ENCODE measurements at places on chromosomes 2 and 18.

DNA sequence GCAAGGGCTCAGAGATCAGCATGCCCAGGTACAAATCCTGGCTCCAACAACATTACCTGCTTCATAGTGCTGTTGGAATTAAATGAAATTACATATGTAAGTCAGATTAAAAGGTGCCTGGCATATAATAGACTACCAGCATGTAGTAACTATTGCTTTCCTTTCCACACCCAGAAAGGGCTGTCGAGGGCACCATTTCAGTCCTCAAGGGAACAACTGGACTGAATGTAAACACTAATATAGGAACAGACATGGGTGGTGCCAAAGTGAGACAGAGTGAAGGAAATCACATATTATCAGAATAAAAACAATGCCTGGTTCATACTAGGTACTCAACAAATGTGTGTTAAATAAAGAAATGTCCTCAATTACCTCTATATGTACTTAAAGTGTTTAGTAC is 43.3 kb downstream of the FAP start:
- no peak for DNase-seq

DNA sequence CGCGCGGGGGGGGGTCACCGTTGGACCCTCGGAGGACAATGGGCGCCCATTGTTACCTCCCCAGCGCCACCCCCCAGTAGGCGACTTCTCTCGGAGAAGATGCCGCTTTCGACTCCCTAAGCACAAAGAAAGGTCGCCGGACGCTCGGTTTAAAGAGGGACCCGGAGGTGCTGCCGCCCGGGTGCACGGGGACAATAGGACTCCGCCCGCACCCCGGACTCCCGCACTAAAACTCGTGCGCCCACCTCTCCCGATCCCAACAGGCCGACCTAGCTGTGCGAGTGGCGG is 318 bp upstream of the CDC42EP3 start:
- DNase-seq = no peak

DNA sequence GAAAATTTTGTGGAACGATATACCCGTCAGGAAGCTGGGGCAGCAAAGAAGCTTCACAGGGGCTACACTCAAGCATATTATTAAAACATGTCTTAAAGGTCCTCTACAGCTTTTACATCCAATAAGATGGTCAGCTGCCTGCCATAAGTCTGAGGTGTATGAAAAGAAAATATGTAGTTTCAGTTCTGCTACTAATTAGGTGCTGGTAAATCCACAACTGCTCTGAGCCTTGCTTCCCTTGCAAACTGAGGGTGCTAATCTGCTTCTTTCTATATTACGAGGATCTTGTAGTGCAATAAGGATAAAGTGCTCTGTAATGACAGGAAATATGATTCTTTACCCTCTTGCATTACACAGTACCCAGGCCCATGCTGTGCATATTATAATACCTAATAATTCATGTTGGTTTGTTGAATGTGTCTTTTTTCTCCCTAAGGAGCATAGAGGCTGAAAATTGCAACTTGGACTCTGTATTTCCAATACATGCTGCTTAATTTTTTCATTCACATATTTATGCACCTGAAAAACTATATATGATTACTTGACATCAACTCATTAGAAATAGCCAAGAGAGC is 14.5 kb upstream of the SLC8A1 start:
- DNase-seq = no peak

- no peak for DNase-seq
Measured at GRCh38 chr2:238322001-238322411, 1.7 kb downstream of the TRAF3IP1 start.

DNA sequence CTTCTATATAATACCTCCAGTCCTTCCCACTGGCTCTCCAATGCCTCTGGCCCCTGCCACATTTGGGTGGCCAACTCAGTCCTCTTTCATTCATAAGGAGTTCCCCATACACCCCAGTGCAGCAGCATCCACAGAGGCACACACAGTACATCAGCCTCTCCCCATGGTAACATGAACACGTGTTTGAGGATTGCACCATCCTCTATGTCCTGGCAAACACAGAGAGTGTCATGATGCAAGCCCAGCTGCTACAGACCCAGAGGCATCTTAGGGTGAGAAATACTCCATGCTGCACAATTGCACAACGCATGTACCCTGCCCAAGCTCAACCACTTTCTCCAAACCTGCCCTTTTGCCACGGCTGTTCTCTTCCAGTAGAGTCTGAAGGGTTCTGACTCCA is 11.5 kb downstream of the IGFBP5 start:
- DNase-seq = no peak

GRCh38 chr2:85410584-85411404 is 628 bp upstream of the CAPG start:
- DNase-seq = no peak

DNA sequence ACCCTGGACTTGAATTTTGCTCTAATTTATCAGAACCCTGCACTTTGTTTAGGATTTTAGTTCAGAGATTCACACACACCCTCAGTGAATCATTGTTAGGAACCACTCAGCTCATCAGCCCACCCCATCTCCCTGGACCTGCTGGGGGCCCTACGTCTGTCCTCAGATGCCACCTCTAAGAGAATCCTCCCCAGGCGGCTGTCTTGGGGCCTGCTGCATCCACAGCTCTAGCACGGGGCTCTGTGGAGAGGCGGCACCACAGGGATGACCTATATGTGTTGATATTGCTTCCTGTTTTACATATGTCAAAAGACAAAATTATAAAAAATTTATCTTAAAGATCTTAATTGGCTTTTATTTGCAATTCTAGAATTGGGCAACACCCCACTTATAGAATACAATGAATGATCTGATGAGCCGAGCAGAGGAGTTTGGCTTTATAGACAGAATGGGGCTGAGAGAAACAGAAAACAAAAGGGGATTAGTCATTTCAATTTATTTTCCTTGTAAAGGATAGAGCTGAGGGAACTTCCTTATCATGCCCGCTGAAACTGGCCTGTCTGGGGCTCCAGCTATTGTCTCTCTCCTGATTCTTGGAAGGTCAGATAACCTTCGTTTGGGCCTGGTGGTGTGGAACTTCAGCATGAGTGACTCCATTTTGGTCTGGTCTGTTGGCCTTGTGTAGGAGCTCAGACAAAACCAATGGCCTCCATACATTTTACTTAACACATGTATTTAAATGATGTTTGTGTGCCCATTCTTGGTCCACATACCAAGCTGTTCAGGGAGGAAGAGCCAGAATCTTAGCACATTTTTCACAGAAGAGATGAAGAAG is 1.4 kb downstream of the MYO7B start:
- DNase-seq = no peak

DNA sequence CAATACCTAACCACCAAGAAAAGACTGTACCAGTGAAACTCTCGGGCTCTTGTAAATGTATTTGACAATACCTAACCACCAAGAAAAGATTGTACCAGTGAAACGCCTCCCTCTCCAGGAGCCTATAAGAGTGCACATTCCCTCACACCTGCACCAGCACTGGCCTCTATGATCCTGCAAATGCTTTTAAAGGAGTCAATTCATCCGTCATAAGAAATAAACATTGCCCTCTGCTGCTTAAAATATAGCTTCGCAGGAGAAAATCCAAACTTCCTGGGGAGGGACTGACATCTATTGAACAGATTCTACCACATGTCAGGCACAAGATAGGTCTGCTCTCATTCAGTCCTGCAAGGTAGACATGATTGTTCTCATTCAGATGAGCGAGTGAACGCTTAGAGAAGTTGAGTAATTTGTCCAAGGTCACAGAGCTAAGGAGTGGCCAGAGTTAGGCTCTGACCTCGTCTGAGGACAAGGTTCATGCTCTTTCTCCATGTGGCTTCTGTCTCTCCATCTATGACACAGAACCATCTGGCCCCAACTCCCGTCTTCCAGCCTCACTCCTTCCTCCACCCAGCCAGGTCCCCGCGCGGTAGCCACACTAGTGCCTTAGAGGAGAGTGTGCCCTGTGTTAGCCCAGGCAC is 38.7 kb downstream of the MCFD2 start:
- peak; percentile 79 for DNase-seq

DNA sequence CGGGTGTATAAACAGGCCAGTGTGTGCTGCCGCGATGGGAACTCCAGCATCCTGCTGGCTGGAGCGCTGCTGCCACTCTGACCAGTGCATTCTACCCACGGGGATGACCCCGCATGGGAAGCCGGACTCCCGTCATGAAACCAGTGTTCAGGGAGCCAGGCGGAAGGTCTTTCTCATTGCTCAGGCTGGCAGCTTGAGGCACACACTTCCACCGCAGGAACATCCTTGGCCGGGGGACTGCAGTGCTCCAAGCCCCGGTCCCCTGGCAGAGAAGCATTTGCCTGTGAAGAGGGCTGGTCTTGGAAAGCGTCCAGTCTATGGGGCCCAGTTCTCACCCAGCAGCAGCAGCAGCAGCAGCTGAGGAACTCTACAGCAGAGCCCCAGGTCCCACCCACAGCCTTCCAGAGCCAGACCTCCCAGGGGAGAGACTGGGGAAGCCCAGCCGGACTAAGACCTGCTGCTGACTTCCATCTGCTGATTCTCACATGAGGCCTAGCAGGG is 235.9 kb downstream of the KLHL29 start:
- no peak for DNase-seq

DNA sequence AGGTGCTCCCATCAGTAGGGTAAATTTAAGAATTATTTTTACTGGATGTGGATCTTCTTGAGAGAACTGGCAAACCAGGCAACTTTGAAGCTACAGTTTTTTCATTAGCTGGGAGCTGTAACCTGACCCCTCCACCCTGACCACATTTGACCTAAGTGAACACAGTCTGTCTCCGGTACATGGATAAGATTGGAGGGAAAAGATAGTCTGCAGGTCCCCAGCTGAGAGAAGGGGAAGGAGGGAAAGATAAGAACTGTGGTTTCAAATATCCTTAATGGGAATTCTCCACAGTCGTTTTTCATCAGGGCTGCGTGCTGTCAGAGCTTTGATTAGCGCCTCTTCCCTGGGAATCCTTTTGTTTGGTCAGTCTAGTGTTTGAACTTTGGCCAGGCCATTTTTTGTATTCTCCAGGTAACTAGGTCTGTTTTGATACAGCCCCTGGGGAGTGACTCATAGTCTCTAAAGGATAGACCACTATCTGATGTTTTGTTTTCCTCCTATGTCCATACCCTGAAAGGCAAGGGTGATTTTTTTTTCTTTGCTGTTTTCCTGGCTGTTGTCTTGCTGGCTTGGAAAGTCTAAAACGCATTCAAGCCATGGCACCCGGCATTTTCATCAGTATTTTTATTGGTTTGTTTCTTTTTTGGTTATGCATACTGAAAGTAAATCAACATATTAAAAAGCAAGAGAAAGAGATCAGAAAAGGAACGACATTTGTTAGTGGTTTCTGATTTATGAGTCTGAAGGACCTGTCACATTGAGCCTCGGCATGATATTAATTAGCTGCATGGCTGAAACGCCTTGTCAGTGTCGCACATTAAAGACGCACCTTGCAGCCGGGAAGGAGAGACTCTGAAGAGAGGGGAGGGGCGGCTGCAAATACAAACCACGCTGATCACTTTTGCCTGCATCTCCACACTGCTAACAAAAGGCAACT is 183.4 kb upstream of the FN1 start:
- peak; percentile 85 for DNase-seq

- DNase-seq = peak; percentile 82
Measured at GRCh38 chr18:3012136-3013023, 564 bp downstream of the LPIN2 start.

GRCh38 chr2:59691518-59692190 is 861.8 kb downstream of the BCL11A start:
- no peak for DNase-seq

GRCh38 chr2:40507432-40507831 is 55.5 kb upstream of the SLC8A1 start:
- no peak for DNase-seq

DNA sequence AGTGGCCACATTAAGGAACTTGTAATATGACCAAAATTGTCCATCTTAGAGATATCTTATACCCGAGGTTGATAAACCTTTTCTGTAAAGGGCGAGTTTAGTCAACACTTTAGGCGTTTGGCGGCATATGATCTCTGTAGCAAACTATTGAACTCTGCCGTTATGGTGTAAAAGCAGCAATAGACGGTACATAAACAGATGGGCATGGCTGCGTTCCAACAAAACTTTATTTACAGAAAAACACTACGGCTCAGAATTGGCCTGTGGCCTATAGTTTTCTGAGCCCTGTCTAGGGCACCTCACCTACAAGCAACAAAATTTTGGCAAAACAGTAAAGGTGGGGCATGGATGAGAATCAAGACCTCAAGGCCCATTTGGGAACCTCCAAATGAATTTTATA is 121.9 kb upstream of the HAAO start:
- DNase-seq = no peak

DNA sequence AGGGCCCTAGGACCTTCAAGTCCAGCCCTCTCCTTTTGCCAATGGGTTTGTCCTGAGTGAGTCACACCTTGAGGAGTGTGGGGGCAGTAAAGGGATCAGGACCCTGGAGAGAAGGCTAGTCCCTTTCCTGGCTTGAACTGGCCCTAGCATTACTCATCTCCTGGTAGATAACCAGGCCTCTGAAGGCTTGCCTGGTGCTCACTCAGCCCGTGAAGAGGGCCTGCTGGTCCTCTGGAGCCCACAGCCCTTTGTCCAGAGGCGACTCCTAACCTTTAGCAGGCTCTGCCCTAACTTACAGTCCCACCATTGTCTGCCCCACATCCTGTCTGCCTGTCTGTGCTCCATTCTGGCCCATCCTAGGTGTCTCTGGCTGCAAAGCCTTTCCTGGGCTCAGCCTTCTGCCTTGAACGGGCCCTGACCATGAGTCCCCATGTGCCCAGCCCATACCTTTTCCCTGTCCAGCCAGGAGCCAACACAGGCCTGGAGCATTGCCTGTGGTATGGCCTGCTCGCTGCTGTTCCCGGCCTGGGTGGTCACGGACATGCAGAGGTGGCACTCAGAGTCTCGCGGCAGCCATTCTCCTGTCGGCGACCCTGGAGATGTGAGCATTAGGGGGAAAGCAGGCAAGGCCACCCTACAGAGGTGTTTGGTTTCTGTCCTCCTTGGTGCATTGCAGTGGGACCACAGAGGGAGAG is 5.0 kb downstream of the SFTPB start:
- peak; percentile 53 for DNase-seq

- DNase-seq = peak; percentile 51
Measured at GRCh38 chr2:202104286-202104870, 31.3 kb downstream of the KIAA2012 start.

GRCh38 chr2:104690255-104690984 is 163.5 kb upstream of the POU3F3 start:
- no peak for DNase-seq

- DNase-seq = no peak
Measured at GRCh38 chr2:85585781-85586105, 1.5 kb downstream of the VAMP5 start.

- DNase-seq = no peak
Measured at GRCh38 chr2:158761621-158762020, 33.5 kb upstream of the DAPL1 start.

Measured in K562 (cell line).